ENCODE measurements at places on chromosomes 3 and 15. TPM values are rescaled to one million over a fixed set of nuclear protein-coding genes. Genes with fewer than 3 reads are reported as not detected.

GRCh38 chr3:60220768-60221167, 1030.5 kb downstream of the FHIT start:
- no peak for DNase-seq

DNA sequence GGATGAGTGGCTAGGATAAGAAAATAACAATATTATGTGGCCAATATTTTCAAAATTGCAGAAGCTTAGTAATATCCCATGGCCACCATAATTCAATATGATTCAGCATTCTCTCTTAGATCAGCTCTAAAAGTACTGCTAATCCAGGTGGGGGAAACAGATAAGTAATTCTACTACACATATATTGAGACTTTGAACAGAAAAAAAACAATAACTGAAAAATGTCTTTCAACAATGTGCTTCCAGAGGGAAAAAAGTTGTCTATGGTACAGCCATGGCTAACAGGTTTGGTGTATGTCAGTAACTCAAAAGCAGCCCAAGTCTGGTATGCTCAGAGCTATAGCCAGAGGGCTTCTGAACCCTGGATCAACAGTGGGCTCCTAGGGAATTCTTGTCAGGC, 42.4 kb upstream of the PPIB start:
- no peak for DNase-seq

APOD gene
- total RNA-seq, result 5.1 TPM

- no peak for DNase-seq
Observed at GRCh38 chr3:17672506-17672905, 69.9 kb downstream of the TBC1D5 start.
